ENCODE measurements at places on chromosomes 4 and X.

DNA sequence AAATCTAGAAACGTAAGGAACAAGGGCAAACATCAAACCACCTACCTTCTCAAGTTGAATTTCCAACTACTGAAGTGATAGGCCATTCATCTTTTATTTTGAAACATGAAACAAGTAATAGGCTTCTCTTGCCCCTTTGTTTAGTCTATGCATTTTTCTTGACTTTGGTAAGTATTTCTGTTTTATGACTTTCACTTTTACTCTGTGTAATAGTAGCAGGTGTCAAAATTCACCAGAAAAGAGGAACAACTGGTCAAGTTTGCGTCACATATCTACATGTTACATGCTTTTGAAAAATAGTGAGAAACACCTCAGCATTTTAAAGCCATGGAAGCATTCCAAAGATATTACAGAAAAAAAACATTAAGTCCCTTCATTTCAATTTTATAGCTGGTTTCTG is 157.1 kb upstream of the FTHL17 start:
- DNase-seq: no peak

- no peak for DNase-seq
Observed at GRCh38 chr4:79048878-79049277, 109.6 kb upstream of the PAQR3 start.

- DNase-seq: no peak
Observed at GRCh38 chr4:90112715-90113114, 14.5 kb upstream of the CCSER1 start.

DNA sequence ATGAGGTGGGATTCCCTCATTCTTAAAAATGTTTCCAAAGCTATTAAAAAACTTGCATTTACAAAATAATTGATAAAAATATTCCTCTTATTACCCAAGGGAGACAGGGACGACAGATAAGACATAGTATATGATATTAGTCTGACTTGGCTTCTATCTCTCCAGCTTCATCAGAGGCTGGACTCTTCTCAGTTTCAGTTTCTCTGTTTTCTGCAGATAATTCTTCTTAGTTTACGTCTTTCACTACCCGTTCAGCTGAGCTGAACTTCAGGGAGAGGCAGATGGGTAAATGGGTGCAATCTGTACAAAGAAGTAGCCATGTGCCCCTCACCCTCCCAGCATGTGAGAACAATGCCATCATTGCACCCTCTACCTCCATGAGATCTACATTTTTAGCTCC is 214.0 kb upstream of the SLIT2 start:
- DNase-seq: no peak

GRCh38 chr4:18882468-18882867 is 860.9 kb upstream of the LCORL start:
- peak; percentile 85 for DNase-seq

- DNase-seq: peak; percentile 10
Observed at GRCh38 chrX:108313669-108314068, 124.6 kb downstream of the COL4A6 start.
